ENCODE measurements at places on chromosomes 16 and 17.

DNA sequence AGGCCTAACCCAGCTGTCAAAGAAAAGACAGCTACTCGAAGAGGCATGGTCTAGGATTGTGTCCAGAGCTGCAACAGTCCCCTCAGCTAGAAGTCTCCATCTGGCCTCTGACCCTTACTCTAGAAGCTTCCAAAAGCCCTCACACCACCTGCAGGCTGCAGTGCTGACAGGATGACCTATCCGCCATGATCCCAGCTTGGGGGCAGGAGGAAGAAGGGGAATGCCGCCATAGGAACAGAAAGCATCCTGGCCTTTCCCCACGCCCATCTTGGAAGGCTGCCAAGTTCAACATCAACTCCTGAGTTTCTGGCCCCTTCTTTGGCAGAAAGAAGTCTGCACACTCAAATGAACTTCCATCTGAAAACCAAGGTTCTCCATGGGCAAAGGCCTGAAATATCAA, 3.1 kb upstream of the KRT36 start:
- peak; percentile 75 for DNase-seq

DNA sequence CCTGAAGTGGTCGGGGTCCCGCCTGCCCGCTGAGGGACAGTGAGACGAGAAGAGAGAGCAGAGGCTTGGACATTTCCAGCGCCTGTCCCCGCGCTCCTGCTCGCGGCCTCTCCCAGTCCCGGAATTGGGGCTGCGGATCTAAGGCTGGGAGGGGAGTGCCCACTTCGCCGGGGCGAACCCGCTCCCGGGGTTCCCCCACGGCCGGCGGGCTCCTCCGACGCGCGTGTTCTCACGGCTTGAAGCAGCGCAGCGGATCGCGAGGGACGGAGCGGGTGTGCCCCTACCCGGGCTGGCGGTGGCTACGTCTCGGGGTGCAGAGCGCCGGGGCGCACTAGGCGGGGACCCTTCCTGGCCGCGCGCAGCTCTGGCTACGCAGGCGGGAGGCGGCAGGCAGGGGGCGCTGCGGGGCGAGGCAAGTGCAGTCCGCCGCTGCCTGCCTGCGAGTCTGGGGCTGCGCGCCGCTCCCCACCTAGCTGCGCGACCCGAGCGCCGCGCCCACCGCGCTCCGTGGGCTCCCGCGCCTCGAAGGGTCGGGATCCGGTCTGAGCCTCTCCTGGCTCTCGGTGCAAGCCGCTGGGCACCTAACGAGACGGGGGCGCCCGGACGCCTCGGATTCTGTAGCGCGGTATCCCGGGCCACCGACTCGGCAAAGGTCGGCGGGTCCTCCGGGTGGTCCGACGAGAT, 1.2 kb downstream of the NGFR start:
- DNase-seq: peak; percentile 64

- DNase-seq: no peak
Measured at GRCh38 chr16:77467821-77468335, 33.0 kb upstream of the ADAMTS18 start.

- no peak for DNase-seq
Measured at GRCh38 chr17:82435103-82435502, 15.4 kb downstream of the CYBC1 start.

GRCh38 chr17:57481910-57482391, 225.6 kb downstream of the MSI2 start:
- DNase-seq: no peak

DNA sequence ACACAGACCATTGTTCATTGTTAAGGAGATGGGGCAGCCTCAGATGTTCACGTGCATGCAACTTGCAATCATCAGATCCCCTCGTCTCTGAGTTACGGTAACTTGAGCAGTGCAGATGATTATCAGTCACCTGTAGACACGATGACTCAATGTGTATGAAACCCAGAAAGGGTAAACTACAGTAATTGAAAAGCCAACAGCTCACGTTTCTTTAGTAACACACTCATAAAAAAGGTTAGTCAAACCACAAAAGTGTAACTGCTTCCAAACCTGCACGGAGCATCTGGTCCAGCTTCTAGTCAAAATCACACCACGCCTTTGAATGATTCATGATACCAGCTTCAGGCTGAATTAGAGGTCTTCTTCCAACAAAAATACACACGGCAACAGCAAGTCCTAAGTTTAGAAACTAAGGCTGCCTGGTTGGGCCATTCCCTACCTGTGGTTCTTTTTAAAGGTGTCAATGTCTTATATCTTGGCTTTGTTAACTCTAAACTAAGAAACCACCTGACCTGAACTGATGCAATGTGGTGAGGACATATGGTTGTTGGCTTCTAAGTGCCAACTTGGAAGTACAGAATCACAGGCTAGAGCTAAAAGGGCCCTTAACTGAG, 32.3 kb downstream of the GRB7 start:
- peak; percentile 96 for DNase-seq

GRCh38 chr16:56589141-56590039, at the start of gene MT3:
Gene MT3 (plus strand): TSS chr16:56589528. CDS start chr16:56589591, 63 bp downstream.
- peak; percentile 41 for DNase-seq

DNA sequence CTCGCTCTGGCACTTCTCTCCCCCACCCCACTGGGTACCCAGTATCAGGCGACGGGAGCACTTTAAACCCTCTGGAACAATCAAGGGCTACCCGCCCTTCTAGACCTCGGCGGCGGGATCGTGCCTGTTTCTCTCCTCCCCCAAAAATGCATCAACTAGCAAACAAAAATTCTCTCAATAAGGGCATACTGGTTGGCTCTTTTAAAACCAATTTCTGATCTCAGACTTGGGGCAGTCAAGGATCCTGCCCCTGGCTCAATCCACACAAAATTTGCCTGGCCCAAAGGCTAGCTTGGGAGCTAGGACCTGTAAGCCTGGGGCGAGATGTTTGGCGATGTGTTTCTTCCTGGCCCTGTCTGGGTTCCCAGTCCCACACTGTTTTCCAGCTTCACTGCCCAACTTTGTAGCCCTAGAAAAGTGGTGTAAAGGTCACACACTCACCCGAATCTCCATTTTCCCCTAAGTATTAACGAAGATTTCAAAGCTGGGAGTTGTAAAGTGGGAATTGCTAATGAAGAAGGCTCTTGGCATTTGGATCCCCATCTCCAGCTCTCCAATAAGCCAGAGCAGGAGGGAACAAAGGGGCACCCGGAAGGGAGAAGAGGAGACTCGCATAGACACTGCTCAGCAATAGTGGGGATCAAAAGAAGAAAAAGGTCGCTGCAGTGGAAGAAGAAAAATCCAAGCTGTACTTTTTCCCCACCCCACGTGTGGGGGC, 14.4 kb upstream of the HOXB2 start:
- DNase-seq: no peak

DNA sequence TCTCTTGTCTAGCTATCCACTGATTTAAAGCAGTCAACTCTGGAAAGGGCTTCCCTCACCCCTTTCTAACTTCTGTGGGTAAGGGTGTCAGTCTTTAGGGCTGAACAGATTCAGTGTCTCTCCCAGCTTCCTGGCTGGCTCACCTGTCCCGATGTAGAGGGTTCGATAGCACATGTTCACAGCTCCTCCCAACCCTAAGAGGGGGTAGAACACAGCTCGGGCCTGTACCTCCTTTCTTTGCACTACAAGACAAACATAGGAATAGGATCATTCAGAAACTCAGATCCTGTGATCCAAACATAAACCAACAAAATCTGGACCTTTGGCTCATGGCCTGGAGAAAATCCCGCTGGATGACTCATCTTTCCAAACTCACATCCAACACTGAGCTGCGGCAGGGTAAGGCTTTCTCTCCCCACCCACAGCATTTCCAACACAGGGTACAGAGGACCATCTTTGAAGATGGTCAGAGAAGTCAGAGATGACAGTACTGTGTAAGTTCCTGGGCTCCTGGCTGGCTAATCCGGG, 5.8 kb upstream of the DHRS13 start:
- DNase-seq: no peak

GRCh38 chr17:46877466-46877865, 26.1 kb downstream of the WNT9B start:
- no peak for DNase-seq

DNA sequence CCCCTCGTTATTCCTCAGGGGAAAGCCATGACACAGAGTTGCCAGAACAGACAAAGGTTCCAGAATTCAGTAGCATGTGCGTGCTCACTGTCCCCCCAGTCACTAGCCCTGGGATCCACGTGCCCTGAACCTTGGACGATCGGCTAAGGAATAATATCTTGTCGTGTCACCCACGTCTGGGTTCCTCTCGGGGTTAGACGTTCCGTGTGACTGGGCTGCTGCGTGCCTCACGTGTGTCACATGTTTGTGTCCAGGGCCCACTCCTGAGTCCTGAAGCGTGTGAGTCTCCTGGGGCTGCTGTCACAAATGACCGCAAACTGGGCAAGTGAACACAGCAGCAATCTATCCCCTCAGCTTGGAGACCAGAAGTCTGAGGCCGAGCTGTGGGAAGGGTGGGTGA, 12.4 kb upstream of the ZNF469 start:
- DNase-seq: no peak

GRCh38 chr16:81367821-81368220, 53.1 kb downstream of the GAN start:
- no peak for DNase-seq

Data from SW480 (cell line).